ENCODE measurements at places on chromosomes 6 and 20. TPM values are rescaled to one million over a fixed set of nuclear protein-coding genes. Genes with fewer than 3 reads are reported as not detected.

DNA sequence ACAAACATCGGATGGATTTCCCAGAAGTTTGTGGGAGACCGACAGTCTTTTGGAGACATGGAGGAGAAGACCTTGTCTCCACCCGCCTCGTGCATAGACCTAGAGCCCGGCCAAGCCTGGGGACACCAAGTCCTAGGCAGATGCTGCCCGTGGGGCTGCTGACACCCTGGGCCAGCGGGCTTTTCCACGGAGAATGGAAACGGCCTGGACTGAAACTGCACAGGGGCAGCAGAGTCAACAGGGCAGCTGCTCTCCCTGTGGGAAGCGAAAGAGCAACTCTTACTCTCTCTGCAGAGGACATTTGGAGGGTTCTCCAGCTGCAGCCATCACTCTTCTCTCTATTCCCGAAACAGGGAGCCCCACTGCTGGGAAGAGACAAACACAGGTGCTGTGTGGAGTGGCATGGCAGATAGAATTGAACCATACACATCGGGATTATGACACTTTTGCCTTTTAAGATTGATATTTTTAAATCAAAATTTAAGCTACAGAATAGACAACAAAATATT is 401.2 kb downstream of the THBS2 start:
- no peak for DNase-seq

GRCh38 chr6:119333707-119334295 is 15.8 kb downstream of the MAN1A1 start:
- DNase-seq: no peak

DNA sequence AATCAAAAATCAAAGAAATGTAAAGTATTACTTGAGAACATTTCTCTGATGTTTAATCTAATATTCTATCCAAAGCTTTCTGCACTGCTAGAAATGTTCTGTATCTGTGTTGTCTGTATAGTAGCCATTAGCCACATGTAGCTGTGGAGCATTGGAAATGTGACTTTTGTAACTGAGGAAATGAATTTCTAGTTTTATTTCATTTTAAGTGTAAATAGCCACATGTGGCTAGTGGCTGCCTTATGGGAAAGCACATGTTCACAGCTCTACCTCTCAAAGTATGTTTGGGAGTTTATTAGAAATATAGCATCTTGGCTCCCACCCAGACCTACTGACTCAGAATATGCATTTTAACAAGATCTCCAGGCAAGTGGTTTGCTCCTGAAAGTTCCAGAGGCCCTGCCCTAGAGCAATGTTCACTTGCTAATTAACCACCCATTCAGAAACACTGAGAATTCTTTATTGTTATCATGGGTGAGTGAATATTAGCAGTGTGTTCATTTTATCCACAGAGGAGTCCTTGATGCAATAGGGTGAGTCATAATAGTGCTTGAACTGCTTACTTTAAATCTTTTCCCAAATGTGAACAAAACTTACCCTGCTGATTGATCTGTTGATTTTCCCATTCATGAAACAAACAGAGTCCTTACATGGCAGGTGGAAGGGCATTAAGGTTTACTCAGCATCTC is 282.7 kb downstream of the PLCB1 start:
- no peak for DNase-seq

DNA sequence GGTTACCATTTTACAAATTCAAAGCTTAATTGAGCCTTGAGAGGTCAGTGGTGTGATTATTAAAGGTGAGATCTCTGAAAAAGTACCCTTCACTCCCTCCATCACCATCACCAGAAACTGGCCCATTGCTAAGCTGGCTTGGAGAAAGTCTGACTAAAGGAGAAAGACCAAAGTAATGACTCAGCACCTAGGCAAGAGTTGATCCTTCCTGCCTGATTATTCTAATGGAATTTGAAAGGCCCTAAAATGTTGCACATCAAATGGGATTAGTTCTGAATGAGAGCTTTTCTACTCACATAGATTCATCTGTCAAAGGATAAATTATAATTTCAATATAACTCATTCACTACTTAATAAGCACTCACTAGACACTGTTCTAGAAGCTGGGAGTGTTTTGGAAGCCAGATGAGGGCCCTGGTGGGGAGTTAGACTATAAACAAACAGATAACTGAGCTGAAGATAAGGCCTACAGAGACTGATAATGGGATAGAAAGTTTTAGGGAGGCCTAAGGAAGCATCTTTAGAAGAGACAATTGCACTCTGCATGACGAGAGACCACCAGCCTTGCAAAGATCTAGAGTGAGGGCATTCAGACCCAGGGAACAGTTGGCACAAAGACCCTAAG is 366.7 kb downstream of the SYNE1 start:
- no peak for DNase-seq

- no peak for DNase-seq
These were observed 124.1 kb downstream of the FOXO3 start for GRCh38 chr6:108684771-108685329.

DNA sequence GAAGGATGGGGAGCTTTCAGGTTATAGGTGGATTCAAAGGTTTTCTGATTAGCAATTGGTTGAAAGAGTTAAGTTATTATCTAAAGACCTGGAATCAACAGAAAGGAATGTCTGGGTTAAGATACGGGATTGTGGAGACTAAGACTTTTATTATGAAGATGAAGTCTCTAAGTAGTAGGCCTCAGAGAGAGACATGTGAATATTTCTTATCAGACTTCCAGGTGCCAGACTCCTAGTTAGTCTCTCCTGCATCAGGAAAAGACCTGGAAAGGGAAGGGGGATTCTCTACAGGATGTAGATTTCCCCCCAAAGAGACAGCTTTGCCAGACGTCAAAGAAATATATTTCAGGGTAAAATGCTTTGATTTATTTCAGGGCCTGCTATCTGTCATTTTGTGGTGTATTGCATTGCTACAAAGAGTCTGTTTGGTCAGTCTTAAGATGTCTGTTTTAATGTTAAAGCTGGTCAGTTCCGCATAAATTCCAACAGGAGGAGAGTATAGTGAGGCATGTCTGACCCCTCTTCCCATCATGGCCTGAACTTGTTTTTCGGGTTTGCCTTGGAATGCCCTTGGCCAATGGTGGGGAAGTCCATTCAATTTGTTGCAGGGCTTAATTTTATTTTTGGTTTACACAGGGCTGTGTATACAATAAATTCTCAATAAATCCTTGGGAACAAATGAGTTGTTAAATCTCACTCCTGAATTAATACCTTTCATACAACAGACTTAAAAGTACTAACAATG is 103.4 kb upstream of the RALGAPA2 start:
- no peak for DNase-seq

RFX6 gene
- not detected for total RNA-seq

DNA sequence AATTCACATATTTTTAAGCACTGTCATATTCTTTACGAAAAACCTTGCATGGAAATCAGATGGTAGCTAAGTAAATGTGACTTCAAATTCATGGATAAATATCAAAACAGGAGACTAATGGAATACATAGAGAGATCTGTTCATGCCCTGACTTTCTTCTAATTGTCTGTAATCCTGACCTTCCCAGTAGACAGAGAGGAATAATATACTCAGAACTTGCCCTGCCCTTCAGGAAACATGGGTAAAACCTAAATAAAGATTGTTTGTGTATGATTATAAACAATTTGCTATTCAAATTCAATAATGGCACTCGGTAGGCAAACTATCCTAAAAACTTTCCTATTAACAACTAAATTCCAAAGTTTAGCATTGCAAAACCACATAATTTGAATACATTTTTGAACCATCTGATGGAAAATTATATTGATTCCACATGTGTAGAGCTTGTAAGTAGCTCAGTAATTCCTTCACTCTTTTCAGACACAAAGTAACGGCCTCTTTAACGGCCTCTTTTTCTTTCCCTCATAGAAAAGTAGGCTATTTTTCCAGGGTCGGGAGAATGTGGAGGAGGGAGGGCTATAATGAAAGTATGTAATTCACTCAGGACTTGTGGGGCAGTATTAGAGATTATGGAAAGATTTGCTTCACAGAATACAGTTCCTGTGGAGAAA is 227.6 kb downstream of the ALDH8A1 start:
- no peak for DNase-seq

- DNase-seq: no peak
These were observed 36.7 kb upstream of the CHD6 start for GRCh38 chr20:41654884-41655283.

DNA sequence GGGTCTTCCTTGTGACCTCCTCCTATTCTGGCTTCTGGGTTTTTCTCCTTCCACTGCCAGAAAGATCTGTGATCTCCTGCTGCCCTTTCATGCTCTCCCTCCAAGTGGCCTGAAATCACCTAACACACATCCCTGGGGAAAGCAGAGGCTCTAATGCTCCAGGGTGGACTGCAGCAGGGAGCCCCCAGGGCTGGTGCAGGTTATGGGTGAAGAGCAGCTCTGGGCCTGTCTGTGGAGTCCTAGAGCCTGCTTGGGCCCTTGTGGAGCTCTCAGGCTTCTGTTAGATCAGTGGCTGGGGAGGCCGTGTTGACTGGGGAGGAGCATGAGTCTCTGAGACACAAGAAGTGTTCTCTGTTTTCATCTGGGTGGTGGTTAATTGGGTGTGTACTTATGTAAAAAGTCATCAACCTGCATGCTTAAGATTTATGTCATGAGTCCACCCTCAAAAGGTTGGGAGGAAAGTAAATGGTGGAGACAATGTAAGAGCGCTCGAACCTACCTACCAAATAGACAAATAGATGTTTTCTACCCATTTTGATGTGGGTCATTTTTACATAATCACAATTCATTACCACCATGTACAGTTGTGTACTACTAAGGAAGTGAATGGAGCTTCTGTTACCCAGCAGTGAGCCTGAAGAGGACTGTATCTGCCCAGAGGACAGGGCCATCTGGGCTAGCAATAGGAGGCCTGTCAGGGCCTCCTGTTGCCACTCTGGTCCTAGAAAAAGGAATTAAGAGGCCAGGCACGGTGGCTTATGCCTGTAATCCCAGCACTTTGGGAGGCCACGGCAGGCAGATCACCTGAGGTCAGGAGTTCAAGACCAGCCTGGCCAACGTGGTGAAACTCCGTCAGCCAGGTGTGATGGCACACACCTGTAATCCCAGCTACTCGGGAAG is 32.0 kb upstream of the RNF8 start:
- DNase-seq: no peak

PHACTR1 gene
- total RNA-seq: 2.2 TPM

- no peak for DNase-seq
These were observed 41.4 kb upstream of the CLIC5 start for GRCh38 chr6:46056906-46057529.

DNA sequence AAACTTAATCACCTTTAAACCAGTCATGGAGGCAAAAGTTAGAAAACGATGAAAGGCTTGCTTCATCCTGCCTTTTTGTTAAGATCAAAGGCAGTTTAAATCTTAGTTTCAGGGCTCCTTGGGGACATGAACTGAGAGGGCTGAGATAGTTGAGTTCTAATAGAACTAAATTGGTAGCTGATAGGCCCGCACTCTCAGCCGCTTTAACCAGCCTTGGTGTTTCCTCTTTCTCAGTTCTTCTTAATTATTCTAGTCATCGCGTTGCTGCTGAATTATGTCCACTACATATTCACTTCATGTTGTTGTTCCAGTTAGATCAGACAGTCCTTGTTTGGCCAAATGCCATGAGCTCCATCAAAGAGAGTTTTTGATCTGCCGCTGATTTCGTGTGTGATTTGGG is 72.5 kb downstream of the ANKS1A start:
- no peak for DNase-seq

ARMC2 gene
- total RNA-seq: 6.1 TPM

- DNase-seq: no peak
These were observed 364.3 kb upstream of the HS3ST5 start for GRCh38 chr6:114707081-114707620.

PTPRK gene
- total RNA-seq: 17.2 TPM

DNA sequence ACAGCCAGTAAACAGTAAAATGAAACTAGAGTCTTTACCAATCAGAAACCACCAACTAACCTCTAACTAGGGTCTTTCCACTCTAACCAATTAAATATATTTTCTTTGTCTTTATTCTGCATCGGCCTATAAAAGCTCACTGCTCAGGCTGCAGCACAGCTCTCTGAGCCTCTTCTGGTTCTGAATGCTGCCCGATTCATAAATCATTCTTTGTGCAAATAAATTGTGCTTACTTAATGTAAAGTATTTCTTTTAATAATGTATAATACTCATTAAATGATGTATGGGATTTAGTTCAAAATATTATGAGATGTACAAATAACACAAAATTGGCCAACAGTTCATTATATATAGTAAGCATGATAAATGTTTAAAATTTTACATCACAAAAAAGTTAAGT is 7.9 kb downstream of the IBTK start:
- DNase-seq: no peak

DNA sequence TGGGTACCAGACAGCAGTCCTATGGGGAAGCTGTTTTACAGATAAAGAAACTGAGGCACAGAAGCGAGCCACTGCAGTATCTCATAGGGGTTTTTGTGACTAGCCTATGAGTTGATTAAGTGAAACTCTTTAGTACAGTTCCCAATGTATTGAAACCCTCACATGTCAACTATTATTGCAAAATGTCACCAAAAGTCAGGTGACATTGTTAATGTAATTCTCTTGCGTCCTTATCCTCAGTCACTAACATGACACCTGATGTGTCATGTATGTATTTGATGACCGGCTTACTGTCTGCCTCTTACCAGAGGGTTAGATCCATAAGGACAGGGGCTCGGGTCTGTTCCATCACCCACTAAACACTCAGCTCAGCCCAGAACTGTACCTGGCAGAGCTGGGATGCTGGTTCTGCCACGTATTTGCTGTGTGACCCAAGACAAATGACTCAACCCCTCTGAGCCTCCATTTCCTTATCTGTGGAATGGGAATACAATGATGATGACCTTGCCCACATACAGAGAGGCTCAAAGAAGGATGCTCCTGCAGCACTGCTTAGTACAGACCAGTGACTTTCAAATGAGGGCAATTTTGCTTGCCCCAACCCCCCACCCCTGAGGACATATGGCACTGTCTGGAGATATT is 32.9 kb downstream of the PREX1 start:
- DNase-seq: no peak

ZC3H12D gene
- total RNA-seq: 50.0 TPM

DNA sequence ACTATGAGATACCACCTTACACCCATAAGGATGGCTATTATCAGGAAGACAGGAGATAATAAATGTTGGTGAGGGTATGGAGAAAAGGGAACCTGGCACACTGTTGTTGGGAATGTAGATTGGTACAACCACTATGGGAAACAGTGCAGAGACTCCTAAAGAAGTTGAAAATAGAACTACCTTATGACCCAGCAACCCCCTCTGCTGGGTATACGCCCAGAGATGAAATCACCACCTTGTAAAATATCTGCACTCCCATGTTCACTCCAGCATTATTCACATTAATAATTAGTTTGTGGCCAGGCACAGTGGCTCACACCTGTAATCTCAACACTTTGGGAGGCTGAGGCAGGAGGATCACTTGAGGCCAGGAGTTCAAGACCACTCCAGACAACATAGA is 26.8 kb downstream of the ZBTB9 start:
- no peak for DNase-seq

IL20RA gene
- total RNA-seq: not detected
